Stomach (tissue), 19 donors: ENCODE measurements at places on chromosomes 12 and 14. TPM values are rescaled to one million over a fixed set of nuclear protein-coding genes. Genes with fewer than 3 reads are reported as not detected.

CAMKK2 gene
- 21.1 TPM for total RNA-seq

DNA sequence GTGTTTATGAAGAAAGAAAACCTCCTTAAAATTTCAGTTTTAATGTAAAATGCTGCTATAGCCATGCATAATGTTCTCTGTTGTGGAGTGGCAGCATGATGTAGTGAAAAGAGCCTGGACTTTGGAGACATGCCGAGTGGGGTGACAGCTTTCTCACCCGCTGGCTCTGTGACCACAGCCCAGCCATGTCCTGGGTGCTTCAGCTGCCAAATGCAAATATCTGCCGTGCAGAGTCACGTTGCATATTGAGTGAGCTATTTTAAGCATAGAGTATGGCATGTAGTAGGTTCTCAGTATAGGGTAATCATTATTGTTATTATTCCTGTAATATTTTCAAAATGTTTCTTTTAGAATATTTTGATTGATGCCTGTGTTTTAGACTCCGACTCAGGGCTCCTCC, 15.5 kb upstream of the TCTN2 start:
- no peak overlapping the region for H3K4me3 ChIP-seq
- no peaks in the 10 kb centered on the region for H3K4me1 ChIP-seq
- no peak overlapping the region for H3K27ac ChIP-seq
- no peaks in the 10 kb centered on the region for H3K27me3 ChIP-seq

GRCh38 chr12:58310809-58311622, 369.6 kb downstream of the ATP23 start:
- H3K27ac ChIP-seq, result peak overlapping the region; percentile 3
- DNase-seq, result peak; percentile 25
- no peak overlapping the region for H3K4me3 ChIP-seq
- no peaks in the 10 kb centered on the region for H3K36me3 ChIP-seq

DNA sequence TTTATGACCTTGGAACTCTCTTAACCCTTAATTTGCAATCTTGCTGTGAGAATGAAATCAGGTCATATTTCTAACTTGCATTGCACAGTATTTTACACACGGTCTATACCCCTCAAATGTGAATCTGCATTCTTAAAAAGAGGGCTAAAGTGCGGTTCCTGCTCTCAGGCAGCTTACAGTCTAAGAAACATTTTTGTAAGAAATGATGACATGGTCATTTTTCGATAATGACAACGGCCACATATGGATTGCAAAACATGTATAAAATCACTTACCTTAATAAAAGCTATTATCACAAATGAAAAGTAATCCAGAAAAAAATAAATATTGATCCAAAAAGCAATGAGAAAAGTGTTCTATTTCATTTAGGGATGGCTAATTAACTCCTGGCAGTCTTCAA, 24.8 kb upstream of the TMEM132D start:
- no peaks in the 10 kb centered on the region for H3K4me1 ChIP-seq
- H3K27me3 ChIP-seq, result no peaks in the 10 kb centered on the region
- no peaks in the 10 kb centered on the region for H3K36me3 ChIP-seq
- no peak overlapping the region for H3K27ac ChIP-seq
- no peak for DNase-seq
- H3K4me3 ChIP-seq, result no peak overlapping the region

PTCSC3 gene
- not detected for total RNA-seq

DNA sequence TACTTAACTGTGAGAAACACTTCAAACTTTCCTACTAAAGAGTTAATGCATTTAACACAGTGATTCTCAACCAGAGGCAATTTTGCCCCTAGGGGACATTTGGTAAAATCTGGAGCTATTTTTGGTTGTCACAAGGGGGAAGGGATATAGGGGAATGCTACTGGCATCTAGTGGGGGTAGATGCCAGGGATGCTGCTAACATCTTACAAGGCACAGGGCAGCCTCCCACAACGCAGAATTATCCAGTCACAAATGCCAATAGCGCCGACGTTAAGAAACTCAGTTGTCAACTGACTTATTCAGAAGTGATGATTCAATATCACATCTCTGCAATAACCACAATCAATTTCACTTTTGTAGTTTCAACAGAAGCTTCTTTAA, 2.0 kb downstream of the EEA1 start:
- DNase-seq, result no peak
- no peaks in the 10 kb centered on the region for H3K36me3 ChIP-seq
- H3K4me3 ChIP-seq, result no peak overlapping the region
- no peaks in the 10 kb centered on the region for H3K27me3 ChIP-seq
- peaks cover 59% of the 10 kb centered on the region for H3K4me1 ChIP-seq

DNA sequence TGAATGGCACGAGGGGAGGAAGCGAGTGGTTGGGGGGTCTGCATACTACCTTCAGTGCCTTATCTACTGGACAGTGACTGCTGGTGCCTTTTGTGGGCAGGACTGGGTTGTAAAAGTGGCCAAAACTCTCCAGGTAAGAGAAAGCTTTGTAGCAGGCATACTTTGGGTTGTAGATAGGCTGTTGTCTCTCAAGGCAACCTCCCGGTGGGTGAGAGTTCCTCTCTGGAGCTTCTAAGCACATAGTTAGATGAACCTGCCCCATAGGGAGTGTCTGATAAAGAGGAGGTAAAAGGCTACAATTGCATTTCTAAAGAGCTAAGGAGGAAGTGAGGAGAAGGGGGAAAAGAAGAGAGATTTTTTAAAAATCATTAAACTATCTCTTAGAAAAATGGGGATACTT, 4.2 kb upstream of the DAD1 start:
- H3K36me3 ChIP-seq, result no peaks in the 10 kb centered on the region
- no peak overlapping the region for H3K27ac ChIP-seq
- no peaks in the 10 kb centered on the region for H3K27me3 ChIP-seq
